Stimulated activated CD4-positive, alpha-beta T cell treated with anti-CD3 and anti-CD28 coated beads, TNF-alpha, amount 100 ng/mL, for 48 hours (primary cell): ENCODE measurements at places on chromosomes 1 and 21.

- DNase-seq = no peak
Observed at GRCh38 chr1:5623399-5623798, 368.8 kb downstream of the NPHP4 start.

DNA sequence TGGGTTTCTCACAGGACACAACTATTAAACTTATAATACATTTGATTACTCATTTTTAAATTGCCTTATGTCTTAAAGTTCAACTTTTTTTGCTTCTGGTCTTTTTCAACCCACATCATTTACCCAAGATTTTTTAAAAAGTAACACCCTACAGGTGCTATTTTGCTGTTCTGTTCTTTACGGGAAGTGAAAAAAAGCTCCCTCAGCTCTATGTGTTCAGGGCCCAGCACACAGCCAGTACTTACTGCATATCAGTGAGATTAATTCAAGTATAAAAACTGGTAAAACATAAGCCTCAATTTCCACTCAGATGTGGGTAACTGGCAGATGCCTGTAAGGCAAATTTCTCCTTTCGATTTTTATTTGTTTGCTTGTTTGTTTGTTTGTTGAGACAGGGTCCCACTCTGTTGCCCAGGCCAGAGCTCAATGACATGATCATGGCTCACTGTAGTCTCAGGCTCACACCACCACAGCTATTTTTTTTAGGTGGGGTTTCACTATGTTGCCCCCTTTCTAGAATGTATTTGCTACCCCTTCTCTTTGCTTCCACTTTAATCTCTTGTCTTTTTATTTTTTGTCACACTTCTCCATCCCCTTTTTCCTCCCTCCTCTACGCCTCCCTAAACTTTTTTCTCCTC lies 20.3 kb downstream of the RNASEL start:
- no peak for DNase-seq

DNA sequence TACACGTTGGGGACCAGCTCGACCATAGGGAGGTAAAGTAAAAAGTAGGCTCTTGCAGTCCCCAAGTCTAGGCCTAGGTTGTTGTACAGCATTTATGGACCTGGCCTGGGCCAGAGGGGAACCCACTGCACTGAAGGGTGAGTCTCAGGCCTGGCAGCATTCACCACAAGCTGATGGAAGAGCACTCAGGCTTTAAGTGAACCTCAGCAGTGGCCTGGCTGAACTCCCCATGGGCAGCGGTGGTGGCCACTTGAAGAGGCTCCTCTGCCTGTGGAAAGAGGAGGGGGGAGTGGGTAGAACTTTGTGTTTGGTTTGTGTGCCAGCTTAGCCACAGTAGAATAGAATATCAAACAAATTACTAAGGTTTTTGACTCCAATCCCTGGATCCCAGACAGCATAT lies 176.2 kb upstream of the PRMT6 start:
- DNase-seq = no peak

- no peak for DNase-seq
Observed at GRCh38 chr21:34004013-34004938, 69.1 kb upstream of the MRPS6 start.

- no peak for DNase-seq
Observed at GRCh38 chr1:33364565-33364918, 43.6 kb upstream of the A3GALT2 start.

GRCh38 chr1:165924117-165924516 lies 96.7 kb downstream of the UCK2 start:
- no peak for DNase-seq
